ENCODE measurements at places on chromosomes 11 and 22.

GRCh38 chr11:334264-334994 lies 13.8 kb upstream of the IFITM3 start:
- no peak for DNase-seq

DNA sequence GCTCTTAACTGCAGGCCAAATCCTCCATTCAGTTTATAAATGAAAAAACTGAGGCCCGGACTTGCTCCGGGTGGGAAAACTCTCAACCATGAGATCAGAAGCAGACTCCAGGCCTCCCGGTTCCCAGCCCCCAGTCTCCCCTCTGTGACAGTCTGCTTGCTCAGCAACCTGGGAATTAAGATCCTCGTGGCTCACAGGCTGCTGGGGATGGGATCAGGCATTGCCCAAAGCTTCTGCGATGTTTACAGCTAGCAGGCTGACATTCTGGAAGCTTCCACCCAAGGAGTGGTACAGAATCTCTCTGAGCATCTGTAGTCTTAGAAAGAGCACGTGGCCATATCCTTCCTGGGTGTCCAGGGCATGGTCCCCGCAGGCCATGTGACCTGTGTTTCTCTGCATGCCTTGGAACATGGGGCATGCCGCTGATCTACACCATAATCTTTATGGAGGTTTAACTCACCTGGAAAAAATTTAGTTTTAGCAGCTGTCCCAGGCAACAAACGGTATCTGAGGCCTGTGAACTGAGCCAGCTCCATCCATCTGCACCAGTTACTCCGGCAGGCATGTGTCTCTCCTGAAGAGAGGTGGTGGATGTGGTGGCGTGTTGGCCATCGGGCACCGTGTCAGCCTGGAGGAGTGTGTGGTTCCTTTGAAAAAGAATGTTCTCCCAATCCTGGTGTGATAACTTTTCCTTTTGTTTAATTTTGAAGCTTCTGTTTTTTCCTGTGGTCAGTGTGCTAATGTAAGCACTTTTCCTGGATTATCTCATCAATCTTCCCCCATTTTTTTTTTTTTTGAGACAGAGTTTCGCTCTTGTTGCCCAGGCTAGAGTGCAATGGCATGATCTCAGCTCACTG lies 7.9 kb downstream of the FBLN1 start:
- no peak for DNase-seq

GRCh38 chr11:19953336-19953735 lies 206.9 kb downstream of the DBX1 start:
- no peak for DNase-seq

- no peak for DNase-seq
These were observed 74.0 kb upstream of the PHF21B start for GRCh38 chr22:45083659-45084305.

DNA sequence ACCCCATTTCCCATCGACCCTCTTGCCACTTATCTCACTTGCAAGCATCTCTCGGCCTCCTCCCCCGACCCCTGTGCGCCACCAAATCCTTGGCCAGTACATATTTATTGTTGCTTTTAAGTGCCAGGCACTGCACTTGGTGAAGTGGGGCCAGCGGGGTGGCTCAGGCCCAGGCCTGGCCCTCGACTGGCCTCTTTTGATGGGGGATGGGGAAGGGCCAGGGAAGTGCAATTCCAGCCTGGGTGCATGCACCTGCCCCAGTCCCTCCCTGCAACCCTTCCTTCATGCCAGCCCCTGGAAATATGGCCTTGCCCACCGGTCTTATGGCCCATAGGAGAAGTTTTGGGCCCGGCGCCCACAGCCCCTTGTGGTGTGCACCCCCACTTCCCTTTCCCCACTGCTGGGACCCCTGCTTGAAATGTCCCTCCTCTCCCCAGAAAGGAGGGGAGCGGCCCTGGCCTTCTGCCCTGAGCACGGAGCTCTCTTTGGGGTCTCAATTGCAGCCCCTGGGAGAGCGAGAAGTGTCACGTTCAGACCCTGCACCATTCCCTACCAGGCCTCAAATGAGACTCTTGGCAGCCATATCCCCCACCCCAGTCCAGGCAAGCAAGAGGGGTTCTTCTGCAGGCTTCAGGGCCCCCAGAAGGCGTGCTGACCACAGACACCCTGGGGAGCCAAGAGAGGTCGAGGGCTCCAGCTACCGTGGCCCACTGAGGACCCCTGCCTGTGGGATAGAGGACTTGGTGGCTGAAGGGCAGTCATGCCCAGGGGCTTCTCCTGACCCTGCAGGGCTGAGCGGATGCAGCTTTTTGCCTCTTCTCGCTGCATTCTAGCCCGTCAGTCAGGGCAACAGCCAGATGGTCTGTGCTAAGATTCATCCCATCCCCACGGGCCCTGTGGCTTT lies 961 bp downstream of the SUSD2 start:
- no peak for DNase-seq

DNA sequence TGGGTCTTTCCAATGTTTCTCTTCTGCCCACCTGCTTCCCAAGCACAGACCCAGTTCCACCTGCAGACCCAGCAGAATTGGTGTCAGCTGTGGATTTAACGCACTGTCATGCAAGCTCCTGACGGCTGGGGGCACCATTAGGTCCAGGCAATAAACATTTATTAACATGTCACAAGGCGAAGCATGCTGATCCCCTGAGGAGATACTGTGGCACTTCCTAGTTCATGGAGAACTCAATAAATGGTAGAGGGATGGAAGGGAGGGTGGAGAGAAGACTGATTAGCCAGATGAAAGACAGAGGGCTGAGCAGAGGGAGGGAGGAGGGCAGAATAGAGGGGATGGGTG lies 68.3 kb upstream of the TSPAN18 start:
- no peak for DNase-seq

GRCh38 chr22:48644108-48644507 lies 1183.6 kb downstream of the BRD1 start:
- no peak for DNase-seq

- no peak for DNase-seq
These were observed 32.3 kb upstream of the OR56A1 start for GRCh38 chr11:6062691-6063358.

DNA sequence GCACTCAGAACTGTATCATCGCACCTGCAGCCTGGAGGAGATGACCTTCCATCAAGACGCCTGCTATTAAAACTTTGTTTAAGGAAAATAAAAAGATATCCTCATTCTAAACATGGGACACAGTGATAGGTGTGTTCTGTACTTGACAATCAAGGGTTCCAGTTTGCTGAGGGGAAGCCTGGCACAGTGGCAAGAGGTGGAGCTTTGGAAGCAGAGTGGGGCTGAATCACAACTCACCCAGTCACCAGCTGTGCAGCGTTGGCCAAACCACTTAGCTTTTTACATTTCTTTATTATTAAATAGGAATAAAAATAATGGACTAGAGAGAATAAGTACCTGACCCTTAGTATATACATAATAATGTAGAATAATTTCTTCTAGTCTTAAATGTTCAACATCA lies 220.7 kb downstream of the TENM4 start:
- no peak for DNase-seq

GRCh38 chr22:40535642-40536041 lies 100.9 kb downstream of the MRTFA start:
- DNase-seq, result no peak

GRCh38 chr11:61972672-61973475 lies 5.4 kb upstream of the FTH1 start:
- no peak for DNase-seq

DNA sequence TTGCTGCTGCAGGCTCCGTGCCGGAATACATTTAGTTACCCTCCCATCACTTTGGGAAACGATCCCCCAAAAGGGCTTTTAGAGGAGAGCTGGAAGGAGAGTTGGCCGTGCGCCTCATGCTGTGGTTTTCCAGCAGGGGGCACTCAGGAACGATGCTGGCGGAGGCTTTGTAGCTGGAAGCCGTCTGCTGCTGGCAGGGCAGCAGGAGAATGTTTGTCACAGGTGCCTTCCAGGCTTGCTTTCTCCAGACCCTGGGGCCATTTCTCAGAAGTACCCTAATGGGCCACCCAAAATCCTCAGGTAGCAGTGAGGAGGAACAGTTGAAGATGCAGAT lies 30.0 kb upstream of the CABP7 start:
- peak; percentile 30 for DNase-seq

GRCh38 chr11:130177782-130178181 lies 18.2 kb downstream of the ST14 start:
- no peak for DNase-seq

- DNase-seq, result no peak
These were observed 19.0 kb downstream of the ZMAT5 start for GRCh38 chr22:29747832-29748231.

DNA sequence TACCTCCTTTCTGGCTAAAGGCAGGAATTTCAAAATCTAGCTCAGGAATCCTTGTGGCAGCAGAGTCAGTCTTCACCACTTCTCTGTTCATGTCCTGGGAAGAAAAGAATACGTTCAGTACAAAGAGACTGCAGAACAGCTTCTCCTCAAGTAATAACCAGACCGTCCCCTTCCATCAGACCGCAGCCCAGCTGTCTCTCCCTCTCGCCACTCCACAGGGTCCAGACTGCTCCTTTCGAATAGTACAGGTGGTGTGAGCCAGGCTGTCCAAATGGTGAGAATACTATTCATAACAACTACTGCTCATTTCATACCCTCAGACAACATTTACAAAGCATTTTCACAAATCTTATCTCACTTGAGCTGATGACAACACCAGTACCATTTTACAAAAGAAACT lies 857 bp downstream of the ZPR1 start:
- DNase-seq, result no peak

Measured in activated T-cell treated with anti-CD3 and anti-CD28 coated beads for 1 hour (primary cell).